ENCODE measurements at places on chromosomes 7 and 10.

DNA sequence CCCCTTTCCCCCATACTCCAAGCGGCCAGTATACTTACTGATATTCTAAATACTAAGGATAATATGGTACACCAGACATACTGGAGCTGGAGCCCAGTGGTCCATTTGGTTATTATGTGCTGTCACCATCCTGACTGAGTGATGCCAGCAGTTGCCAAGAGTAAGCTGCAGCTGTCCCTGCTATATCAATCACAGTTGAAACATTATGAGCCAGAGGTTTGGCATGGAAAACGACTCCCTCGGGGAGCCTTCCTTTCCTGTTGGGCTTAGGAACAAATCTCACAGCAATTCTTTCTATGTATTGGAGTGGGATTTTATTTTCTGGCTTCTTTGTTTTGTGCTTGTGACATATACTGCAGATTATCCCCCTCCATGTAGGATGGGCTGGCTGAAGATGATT is 32.6 kb downstream of the STRIP2 start:
- no peak for DNase-seq

GRCh38 chr10:5662708-5663579 is 3.5 kb downstream of the ASB13 start:
- DNase-seq, result no peak

DNA sequence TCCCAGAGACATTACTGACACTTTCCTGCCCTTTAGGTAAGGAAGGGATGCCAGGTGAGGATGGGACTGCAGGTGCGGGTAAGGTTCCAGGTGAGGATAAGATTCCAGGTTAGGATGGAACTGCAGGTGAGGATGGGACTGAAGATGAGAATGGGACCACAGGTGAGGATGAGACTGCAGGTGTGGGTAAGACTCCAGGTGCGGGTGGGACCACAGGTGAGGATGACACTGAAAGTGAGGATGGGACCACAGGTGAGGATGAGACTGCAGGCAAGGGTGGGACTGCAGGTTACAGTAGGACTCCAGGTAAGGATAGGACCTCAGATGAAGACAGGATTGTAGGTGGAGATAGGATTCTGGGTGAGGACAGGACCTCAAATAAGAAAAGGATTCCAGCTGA is 322.3 kb downstream of the WDR37 start:
- DNase-seq, result no peak

DNA sequence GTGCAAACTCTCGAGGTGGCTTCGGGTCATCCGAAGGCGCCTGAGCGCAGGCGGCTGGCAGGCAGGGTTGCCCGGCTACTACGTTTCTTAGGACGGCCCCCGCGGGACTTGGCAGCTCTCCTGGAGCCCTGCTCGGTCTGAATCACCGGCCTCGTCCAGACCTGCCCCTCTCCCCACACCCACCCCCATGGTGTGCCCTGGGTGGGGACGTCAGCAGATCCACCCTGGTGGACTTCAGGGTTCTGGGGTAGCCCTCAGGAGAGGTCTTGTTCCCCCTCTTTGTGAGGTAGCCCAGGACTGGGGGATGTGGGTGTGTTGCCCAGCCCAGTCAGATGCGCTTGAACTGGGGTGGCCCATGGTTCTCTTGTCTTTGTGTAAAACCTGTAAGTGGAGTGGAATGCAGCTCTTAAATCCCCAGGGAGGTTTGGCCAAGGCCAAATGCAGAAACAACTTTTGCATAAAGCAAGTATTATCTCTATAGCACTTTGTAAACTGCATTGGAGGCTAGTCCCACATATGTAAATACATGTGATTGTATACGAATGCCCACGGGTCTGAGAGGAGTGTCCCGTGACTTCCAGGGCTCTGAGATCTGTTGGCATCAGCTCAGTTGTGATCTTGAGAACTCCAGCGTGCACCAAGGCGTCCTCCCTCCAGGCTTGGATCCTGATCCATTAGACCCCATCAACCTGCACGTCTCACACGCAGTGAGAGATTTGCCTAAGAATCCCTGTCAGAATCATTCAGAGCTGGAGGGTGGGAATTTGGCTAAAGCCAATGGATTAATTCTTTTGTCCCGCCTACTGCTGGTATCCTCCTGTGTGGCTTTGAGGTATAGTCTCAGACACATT is 1.8 kb downstream of the PFKFB3 start:
- DNase-seq, result no peak

DNA sequence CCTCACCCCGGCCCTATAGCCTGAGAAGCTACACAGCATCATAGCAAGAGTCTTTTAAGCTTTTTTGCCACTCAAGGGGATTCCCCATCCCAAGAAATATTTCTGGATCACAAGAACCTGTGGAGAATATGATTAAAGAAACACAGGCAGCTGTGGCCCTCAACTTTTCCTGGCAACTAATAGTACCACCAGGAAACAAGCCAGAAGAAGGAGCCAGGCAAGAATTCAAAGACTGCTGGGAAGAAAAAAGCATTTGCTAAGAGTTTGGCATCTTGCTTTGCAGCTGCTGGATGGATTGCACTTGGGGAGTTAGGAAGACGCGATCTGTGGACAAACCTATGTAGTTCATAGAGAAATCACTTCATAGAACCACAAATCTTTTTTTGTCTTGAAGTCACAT is 437.8 kb downstream of the PLXDC2 start:
- DNase-seq, result no peak

DNA sequence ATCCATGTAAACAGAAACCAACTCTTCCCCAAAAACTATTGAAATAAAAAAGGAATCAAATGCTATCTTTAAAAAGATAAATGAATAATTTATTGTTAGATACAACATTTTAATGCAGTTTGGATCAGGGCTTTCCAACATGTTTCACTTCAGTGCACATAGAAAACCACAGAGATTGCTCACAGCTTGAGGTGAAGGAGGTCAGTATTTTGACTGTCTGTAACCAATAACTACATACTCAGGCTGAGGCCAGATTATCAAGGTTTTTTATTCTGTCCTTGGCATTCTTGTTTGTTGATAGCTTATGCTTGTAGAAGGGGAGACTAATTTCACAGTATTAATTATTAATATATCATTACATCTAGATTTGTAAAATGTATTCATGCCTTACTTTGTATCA is 195.5 kb downstream of the PRKG1 start:
- DNase-seq, result no peak

DNA sequence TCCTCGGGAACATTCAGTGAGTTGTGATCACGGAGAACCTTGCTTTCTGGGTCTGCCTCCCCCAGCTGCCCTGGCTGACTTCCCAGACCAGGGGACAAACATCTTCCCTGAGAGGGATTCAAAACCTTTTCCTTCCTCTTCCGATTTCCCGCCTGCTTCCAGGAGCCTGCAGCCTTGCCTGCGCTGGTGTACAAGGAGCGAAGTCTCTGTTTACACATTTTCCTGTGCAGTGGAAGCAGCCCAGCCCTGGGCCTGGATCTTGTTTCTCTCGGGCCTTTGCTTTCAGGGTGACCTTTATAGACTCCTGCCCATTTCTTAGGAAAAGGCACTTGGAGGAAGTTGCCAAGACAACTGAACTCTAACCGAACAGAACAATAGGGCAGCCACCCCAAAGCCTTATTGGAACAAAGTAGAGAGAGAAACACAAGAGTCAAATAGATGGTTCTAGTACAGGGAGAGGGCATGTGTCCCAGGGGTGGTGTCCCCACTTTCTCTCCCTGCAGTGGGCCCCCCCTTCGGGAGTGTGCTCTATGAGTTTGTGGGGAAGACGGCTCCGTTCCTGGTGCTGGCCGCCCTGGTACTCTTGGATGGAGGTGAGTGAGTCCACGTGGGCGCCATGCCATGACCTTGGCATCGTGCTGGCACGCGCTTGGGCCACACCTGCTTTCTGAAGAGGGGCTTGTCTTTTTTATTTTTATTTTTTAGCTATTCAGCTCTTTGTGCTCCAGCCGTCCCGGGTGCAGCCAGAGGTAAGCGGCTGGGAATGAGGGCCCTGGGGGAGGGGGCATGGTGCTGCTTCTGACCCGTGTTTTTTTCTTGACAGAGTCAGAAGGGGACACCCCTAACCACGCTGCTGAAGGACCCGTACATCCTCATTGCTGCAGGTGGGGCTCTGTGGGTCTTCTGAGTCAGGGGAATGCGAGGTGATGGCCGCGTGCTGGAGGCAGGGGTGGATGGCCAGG is 14.1 kb downstream of the SLC18A2 start:
- DNase-seq, result no peak

DNA sequence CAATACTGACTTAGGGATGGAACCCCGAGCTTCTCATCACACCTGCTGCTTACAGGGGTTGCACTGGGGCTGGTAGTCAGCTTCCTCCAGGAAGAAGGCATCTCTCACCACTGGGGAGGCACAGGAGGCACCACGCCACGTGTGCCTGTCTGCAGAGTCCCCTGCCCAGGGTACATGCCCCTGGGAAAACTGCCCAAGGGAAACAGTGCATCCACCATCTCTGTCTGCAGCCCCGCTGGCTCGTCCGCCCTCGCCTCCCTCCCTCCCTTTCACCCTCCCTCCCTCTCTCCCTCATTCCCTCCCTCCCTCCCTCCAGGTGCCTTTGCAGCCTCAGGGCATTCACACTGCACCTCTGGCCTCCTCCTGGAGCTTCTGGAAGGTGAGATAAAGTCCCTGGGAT is 101.1 kb downstream of the PTPRE start:
- no peak for DNase-seq

GRCh38 chr7:935164-935873 is 19.2 kb downstream of the ADAP1 start:
- no peak for DNase-seq

GRCh38 chr7:139950881-139951525 is 111.7 kb downstream of the PARP12 start:
- no peak for DNase-seq

DNA sequence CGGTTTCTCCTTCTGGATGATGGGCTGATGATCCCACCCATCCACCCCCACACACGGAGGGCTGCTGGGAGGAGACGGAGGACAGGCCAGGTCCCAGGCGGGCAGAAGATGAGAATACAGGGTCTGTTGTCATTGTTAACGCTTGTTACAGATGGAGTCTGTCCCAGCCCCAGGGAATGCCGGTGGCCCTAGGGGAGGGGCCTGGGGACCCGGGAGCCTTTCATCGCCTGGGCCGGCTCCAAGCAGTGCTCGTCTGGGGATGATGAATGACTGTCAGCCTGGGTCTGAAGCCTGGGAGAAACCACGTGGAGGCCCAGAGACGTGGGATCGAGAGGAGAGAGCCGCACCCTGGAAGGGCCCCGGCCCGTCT is 69.2 kb downstream of the UNCX start:
- DNase-seq, result no peak
